ENCODE measurements at places on chromosomes 1 and 21.

- no peak for DNase-seq
Measured at GRCh38 chr21:20106368-20106767, 891.8 kb upstream of the NCAM2 start.

DNA sequence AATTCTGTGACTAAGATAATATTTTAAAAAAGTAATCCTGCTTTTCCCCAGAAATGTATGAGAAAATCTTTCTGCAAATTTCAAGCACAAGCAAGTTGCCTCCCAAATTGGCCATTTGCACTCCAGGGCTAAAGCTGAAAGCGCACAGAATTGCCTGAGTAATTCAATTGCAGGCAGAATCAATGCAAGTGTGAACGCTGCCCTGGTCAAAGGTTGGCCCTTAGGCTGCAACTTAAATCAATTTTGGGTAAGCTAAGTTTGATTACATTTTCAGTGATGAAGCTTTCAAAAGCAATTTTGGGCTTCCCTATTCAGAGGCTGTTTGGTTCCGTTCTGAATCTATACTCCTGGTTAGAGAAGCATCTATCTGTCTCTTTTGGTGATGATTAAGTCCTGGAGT, 501.8 kb upstream of the ZRANB2 start:
- no peak for DNase-seq

- DNase-seq = no peak
Measured at GRCh38 chr1:234879147-234880080, 249.2 kb downstream of the TOMM20 start.

DNA sequence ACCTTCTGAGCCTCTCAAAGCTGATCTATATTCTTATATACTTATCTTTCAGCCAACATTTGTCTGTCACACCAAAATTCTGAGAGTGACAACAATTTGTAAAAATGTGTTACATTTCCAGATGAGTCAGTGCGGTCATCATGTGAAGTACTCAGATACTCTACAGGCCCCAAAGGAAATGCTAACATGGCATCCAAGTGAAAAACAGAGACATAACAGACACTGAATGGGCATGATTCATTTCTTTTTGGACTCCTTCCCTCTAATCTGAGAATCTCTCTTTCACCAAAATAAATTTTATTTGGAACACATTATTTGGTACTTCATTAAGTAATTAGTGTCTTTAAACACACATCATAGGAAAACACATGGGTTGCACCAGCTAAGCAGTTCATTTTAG, 96.6 kb downstream of the SLC44A5 start:
- DNase-seq = no peak

- DNase-seq = no peak
Measured at GRCh38 chr1:90114521-90115141, 119.7 kb downstream of the ZNF326 start.

- DNase-seq = no peak
Measured at GRCh38 chr1:226365831-226366231, 42.1 kb downstream of the PARP1 start.

DNA sequence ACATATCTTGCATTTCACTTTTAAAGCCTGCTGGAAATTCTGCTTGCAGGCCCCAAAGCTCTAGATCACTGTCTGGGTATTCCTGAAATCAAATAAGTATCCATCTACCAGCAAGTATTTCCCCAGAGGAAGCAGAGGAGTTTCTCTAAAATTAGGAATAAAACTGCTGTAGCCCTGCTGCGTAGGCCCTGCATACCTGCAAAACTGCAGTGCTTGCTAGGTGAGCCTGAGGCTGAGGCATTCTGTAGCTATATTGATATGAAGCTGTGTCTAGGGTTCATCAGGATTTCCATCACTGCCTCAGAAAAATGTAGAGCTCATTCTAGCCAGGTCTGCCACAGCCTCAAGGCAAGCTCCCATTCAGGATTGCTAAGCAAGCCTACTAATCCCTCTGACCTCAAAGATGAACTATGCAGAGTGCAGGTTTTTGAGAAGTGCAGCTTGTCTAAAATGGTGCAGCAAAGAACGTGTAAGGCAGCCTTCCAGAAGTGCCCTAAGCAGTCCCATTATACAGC, 28.7 kb downstream of the NPHS2 start:
- no peak for DNase-seq

DNA sequence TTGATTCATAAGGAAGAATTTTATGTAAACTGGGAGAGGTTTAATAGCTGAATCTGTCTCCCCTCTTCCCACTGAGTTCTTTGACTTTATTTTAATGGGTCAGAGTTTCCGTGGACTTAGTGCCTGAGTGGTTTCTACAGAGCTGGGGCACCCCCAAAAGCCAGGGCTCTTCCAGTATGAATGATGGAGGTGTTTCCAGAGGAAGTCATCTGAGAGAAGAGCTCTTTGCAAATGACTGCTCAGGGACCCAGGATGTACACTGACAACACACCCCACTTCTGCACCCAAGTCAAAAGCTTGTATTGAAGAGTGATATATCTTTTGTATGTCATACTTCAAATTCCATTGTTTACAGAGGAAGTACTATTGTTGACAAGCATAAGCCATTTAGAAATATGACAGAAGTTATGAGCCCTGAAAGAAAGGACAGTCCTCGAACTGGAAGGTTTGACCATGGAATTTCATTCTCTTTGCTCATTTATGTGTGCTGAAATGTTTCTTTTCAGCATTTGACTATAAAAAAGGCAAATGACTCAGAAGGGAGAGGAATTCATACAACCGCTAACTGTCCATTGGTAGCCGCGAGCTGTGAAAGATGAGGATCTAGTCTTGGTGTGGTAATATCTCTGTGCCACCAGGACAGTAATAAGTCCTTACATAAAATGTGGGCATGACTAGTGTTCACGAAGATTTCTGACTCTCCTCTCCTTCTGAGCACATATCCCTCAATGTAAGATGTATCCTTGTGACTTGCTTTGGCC, 25.4 kb upstream of the LMX1A start:
- DNase-seq = no peak

GRCh38 chr21:34200288-34200905, 127.0 kb downstream of the MRPS6 start:
- no peak for DNase-seq

DNA sequence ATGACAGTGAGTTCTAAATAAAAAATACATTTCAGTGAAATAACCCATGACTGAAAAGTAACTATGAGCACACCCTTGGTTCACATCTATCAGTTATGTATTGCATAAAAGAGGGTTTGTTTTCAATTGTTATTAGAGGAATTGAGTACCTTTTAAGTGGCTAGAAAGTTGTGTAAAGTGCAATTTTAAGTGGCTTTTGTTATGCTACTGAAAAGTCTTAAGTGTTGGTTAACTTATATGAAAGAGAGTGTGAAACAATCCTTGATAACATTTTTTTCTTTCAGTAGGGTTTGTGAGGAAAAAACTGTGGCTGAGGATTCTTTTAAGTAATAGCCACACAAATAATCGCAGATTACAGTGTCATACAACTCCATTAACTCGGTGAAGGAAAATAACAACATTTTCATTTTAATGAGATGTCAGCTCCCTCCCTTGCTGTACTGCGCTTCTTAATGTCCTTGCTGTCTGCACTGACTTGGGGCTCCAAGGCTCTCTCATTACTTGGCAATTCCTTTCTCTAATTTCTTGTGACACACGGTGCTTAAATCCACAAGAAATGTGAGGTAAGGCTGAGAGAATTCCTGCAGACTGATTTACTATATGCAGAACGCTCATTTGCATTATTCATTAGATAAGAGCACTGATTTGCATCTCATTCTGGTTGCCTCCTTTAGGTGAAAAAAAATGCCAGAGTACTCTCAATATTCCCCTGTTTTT, 40.6 kb downstream of the NTNG1 start:
- DNase-seq = no peak

DNA sequence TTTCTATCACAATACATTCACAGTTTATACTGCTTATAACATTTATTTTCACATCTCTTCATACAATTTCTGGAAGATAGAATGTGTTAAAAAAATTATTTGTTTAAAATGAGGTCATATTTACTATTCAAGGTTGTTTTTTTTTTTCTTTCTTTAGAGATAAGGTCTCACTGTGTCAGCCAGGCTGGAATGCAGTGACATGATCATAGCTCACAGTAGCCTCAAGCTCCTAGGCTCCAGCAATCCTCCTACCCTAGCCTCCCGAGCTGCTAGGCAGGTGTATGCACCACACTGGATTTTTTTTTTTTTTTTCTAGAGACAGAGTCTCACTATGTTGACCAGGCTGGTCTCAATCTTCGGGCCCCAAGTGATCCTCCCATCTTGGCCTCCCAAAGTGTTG, 19.0 kb upstream of the RNF11 start:
- no peak for DNase-seq

- DNase-seq = no peak
Measured at GRCh38 chr1:158163000-158163947, 17.4 kb upstream of the CD1D start.

DNA sequence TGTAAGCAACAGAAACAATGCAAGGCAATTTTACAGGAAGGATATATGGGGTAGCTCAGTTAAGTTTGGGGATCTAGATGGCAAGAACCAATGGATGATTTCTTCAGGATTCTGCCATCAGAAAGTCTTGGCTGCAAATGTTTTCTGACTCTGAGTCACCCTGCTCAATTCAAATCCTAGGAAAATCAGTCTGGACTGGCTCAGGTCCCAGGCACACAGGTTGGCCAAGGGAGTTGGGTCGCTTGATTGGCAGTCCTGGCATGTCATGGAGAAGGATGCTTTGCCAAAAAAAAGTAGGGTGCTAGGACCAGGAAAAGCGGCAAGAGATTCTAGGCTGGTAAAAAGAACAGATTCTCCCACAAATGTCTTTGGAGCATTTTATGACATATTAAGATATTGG, 28.9 kb upstream of the S1PR1 start:
- no peak for DNase-seq

- no peak for DNase-seq
Measured at GRCh38 chr21:16323596-16323995, 593.8 kb downstream of the USP25 start.
